ENCODE measurements at places on chromosomes 6 and 20. TPM values are rescaled to one million over a fixed set of nuclear protein-coding genes. Genes with fewer than 3 reads are reported as not detected.
A peak's percentile ranks its signal among the peaks of the same experiment; 100 is the strongest.

The PREX1 gene
- total RNA-seq = 111 TPM

The OTOR gene
- not detected for total RNA-seq

The RSPH9 gene
- 0.66 TPM for total RNA-seq

The POU5F1 gene
- total RNA-seq = not detected

The PTCRA gene
- not detected for total RNA-seq

The SLC17A3 gene
- total RNA-seq = 0.67 TPM

The TNNC2 gene
- not detected for total RNA-seq

The SLC22A1 gene
- 3.3 TPM for total RNA-seq

The KCNQ5 gene
- total RNA-seq = 1.3 TPM

The ECT2L gene
- total RNA-seq = 0.11 TPM

The MMP24 gene
- total RNA-seq = 0.04 TPM

The RIPOR2 gene
- total RNA-seq = 113 TPM

DNA sequence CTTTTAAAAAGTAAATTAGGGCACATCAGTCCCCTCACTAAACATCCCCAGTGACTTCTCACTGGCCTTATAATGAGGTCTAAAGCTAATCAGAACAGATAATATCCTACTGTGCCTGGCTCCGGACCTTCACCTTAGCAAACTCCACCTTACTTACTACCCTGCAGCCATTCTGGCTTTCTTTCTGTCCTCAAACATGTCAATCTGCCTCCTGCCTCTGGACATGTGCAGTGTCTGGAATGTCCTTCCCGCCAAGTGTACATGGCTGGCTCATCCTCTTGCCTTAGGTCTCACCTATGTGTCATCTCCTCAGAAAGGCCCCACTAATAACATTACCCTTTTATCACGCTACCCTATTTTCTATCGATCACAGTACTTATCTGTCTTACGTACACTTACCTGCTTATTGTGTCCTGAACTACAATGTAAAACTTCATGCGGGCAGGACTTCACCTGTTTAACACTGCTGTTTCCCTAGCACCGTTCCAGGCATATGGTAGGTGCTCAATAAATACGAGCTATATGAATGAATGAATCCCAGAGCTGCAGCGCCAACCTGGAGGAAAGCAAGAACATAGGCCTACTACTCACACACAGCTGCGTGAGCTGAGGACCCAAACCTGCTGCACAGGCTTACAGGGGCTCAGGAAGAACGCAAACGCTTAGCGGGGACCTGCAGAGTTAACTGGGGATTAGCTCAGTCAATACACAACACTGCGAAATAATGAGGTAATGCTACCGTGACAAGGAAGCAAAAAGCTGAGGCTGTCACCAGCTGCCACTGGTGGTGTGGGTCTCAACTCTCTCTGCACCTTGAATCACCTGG lies 991 bp downstream of the UQCC2 start:
- no peak for ATAC-seq

GRCh38 chr20:31894980-31895675 lies 24.7 kb downstream of the TTLL9 start:
- no peak for ATAC-seq

DNA sequence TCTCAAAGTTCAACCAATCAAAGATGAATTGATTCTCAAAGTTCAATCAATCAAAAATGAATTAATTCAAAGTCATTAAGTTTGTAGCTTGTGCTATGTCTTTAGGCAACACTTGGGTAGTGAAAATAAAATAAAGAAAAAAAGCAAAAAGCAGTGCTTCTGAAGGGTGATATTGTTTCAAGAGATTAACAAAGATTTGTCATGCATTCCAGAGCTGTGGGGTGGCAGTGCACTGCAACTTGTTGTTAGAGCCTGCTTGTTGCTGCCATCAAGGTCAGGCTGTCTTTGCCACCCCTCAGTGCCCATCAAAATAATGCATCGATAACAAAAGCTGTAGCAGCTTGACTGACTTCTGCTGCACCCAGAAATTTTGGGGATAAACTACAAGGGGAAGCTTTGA lies 128.6 kb downstream of the RNF144B start:
- ATAC-seq = no peak

DNA sequence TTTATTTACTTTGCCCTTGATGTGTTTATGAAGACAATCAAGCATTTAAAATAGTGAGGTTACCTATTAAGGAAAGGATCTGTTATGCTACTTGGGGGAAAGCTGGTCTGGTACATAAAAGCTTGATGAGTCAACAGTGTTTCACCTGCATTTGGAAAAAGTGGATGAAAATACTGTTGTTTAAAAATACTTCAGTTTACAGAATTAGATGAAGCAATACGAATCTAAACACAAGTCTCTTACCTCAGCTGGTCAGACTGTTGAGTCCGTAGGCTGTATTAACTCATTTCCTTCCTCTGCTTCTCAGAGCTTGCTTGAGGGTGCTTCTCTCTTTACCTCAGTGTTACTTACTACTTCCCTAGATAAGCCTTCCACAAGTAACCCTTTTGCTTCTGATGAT lies 36.1 kb downstream of the NKX2-4 start:
- no peak for ATAC-seq

GRCh38 chr20:62269871-62270270 lies 31.6 kb downstream of the OSBPL2 start:
- ATAC-seq = no peak

DNA sequence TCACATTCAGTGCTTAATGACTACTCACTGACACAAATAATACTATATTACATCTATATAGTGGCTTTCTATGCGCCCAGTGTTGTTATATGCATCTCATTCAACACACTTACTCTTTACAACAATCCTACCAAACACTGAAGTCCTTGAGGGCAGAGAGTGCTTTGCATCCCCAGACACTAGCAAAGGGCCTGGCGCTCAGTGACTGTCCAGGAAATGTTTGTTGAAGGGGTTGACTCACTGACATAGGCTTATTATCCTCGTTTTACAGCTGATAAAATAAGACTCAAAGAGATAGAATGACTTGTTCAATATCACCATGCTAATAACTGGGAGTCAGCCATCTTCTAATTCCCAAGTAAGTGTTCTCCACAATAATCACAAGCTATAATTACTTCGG lies 163.3 kb downstream of the ARHGAP18 start:
- ATAC-seq = no peak

DNA sequence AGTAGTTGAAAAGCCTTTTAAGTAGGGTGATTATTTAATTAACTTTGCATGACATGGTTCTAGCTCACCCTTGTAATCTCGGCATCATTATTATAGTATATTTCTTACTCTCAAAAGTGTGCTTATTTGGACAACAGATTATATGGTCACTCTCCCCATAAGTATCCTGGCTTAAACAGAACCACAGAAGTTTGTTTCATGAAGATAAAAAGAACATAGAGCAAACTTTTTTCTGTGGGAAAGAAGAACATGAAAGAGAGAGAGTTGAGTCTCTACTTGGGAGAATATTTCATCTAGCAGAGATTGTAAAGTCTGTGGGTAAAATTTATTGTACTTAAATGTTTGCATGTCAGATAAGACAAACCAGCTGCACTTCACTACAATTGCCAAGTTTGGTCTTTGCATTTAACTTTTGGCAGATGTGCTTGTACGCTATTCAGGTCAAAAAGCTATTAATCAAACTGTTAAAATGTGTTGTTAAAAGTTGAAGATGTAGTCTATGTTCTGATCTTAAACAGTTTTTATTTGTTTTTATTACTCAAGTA lies 33.4 kb upstream of the PRIM2 start:
- no peak for ATAC-seq

DNA sequence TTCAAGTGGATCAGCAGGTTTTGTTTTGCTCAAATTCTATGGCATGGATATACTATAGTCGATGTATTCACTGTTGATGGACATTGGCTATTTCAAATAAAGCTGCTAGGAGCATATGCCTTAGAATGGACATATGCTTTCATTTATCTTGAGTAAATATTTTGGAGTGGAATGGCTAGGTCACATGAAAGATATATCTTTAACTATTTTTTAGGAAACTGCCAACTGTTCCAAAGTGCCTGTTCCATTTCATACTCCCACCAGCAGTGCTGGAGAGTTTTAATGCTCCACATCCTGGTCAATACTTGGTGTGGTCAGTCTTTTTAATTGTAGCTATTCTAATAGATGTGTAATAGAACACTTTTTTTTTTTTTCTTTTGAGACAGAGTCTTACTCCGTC lies 81.1 kb upstream of the PIM1 start:
- no peak for ATAC-seq

DNA sequence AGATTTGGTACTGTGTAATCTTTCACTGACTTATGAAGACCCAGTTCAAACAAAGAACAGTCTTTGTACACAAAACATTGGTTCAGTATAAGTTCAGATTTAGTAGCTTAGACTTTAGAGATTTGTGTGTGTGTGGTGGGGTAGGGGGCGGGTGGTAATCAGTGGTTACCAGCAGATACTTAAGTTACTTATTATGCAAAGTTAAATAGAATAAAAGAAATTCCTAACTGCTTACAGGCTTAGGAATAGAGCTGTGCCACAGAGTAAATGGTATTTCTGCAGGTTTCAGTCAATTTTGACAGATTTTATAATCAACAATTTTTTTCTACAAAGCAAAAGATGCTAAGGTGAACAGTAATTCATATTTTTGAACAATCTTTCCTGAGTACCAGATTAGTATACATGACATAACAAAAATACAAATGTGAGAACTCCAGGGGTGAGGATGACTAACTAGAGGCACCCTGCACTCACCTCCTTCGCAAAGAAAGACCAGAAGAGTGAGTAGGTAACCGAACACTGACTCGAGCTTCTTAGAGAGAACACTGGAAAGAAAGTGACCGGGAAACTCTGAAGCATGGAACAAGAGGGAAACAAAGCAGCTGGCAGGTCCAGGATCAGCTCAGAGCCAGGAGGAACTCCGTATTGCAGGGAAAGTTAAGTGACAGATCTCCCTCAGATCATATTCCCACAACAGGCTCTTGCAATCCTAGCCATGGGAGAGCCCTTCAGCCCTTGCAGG lies 560.6 kb downstream of the COL12A1 start:
- ATAC-seq = no peak

DNA sequence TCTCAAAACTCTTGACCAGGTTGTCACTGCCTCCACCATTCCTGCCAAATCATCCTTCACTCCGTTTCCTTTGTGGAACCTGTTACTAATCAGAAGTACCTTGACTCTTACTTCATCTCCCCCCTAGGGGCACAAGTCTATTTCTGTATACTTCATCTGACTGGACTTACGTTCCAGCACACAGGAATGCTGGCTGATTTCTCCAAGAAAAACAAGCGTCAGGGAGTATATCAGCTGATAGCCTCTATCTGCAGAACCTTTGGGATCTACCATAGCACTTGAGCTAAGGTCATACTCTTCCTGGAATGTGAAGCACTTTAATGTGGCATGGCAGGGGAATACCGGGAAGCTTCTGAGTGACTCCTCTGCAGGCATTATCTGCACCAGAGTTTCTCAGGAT lies 178.1 kb upstream of the MOCS1 start:
- ATAC-seq = no peak

GRCh38 chr6:139369568-139370282 lies 4.7 kb downstream of the CITED2 start:
- ATAC-seq = no peak

DNA sequence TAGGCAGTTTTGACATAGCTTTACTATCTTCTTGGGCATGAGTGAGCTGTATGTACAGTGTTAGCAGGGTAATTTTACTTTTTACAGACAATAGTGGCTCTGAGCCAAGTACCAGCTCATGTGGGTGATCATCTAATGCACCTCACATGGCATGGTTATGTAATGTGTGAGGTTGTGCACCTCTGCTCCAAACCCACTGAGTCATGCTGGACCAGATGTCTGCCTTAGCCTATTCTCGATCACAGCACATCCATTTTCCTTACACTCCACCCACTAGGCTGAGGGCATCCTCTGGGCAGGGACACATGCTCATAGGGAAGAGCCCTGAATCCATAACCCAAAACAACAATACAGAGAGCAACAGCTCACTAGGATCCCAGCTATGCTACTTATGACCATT lies 71.6 kb upstream of the FBXL4 start:
- no peak for ATAC-seq

DNA sequence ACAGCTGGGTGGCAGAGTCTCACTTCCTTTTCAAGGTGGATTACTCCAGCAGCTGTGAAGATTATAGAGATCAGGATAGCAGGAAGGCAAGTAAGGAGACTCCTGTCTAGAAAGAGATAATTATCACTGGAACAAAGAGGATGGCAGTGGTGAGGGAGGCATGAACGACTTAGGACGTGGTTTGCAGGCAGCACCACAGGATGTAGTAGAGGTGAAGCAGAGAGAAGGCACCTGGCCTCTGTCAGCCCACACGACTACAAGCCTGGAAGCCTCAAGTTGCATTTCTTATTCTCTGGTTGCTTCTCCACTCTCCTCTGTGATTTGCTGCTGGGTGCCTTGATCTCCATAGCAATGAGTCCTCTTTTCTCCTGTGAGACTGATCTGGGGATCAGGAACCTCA lies 62.7 kb downstream of the TSHZ2 start:
- ATAC-seq = peak; percentile 73

- ATAC-seq = no peak
Measured at GRCh38 chr6:15344192-15344519, 98.3 kb downstream of the JARID2 start.

- peak; percentile 40 for ATAC-seq
Measured at GRCh38 chr6:1325461-1326309, 13.8 kb downstream of the FOXQ1 start.

- peak; percentile 21 for ATAC-seq
Measured at GRCh38 chr6:6678185-6678671, 89.7 kb downstream of the LY86 start.

DNA sequence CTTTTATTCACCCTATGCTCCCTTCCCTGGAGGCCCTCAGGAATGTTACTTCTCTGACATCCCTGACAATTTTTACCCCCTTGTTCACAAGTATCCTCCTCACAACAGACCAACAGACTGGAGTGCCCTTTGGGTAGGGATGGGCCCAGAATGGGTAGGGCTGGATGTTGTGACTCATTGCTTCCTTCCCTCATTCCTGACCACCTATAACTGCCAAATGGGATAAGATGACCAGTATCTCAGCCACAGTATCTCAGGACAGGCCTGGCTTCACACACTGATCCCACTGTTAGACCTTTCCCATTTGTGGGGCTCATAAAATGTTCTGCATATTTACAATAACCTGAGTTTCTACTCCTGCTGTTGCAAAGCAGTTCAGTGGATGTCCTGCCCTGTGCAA lies 223.0 kb upstream of the LRFN2 start:
- ATAC-seq = no peak

- no peak for ATAC-seq
Measured at GRCh38 chr6:90646940-90647339, 60.1 kb upstream of the MAP3K7 start.

GRCh38 chr6:87623248-87623647 lies 33.3 kb downstream of the ORC3 start:
- ATAC-seq = no peak

- no peak for ATAC-seq
Measured at GRCh38 chr20:31712112-31712553, 10.5 kb downstream of the BCL2L1 start.

GRCh38 chr6:74879234-74879633 lies 326.6 kb downstream of the COL12A1 start:
- no peak for ATAC-seq

DNA sequence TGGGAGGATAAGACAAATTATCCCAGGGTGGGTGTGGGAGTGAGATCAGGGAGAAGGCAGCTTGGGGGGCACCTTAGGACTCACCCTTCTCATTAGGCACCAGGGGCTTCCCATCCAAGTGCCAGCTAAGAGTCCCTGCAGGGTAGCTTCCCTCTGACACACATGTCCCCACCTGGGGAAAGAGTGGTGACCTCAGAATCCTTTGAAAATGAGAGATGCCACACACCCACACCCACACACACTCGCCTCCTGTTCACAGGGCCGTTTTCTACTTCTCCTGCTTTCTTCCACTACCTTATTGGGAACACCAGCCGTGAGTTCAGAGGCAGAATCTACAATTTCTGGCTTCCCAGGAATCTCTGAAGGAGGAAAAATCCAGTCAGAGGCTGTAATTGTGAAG lies 1.0 kb downstream of the AGER start:
- ATAC-seq = no peak
